Endodermal cell (in vitro differentiated cells): ENCODE measurements at places on chromosomes 16 and 17. TPM values are rescaled to one million over a fixed set of nuclear protein-coding genes. Genes with fewer than 3 reads are reported as not detected.
A peak's percentile ranks its signal among the peaks of the same experiment; 100 is the strongest.

Gene CACNG1
- not detected in 2 replicates for total RNA-seq

Gene GLIS2
- total RNA-seq = 12.9 to 19.0 TPM (median 13.2 TPM) in 3 replicates

- no peak for DNase-seq
Observed at GRCh38 chr16:27232061-27232900, 29.0 kb downstream of the KDM8 start.

GRCh38 chr16:1125471-1125870 is 27.4 kb upstream of the CACNA1H start:
- no peak for DNase-seq

GRCh38 chr17:43410557-43411368 is 12.0 kb downstream of the ARL4D start:
- DNase-seq = no peak

DNA sequence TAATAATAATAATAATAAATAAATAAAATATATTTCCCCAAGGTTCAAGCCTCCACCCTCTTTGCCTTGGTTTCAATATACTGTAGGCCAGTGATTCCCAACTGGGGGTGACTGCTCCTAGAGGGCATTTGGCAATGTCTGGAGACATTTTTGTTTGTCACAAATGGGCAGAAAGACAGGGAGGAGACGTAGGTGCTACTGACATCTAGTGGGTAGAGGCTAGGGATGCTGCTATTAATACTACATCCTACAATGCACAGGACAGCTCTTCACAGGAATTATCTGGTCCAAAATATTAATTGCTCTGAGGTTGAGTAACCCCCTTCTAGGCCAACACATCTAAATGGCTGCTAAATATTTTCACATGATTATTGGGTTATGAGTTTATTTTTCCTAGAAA is 12.8 kb upstream of the PRR14 start:
- peak; percentile 67 for DNase-seq

DNA sequence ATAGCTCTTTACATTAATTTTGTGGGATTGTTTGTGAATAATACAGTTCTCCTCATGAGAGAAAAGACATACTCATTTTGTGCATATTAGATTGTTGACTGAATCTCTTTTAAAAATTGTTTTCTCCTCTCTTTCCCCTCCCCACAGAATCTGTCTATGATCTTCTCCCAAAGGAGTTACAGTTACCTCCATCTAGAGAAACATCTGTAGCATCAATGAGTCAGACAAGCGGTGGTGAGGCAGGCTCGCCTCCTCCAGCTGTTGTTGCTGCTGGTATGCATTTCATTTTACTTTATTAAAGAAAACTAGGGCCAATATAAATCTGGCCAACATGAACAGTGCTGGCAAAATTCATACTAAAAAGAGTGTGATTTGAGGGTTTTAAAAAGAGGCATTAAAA is 60.5 kb downstream of the NFAT5 start:
- DNase-seq = no peak

DNA sequence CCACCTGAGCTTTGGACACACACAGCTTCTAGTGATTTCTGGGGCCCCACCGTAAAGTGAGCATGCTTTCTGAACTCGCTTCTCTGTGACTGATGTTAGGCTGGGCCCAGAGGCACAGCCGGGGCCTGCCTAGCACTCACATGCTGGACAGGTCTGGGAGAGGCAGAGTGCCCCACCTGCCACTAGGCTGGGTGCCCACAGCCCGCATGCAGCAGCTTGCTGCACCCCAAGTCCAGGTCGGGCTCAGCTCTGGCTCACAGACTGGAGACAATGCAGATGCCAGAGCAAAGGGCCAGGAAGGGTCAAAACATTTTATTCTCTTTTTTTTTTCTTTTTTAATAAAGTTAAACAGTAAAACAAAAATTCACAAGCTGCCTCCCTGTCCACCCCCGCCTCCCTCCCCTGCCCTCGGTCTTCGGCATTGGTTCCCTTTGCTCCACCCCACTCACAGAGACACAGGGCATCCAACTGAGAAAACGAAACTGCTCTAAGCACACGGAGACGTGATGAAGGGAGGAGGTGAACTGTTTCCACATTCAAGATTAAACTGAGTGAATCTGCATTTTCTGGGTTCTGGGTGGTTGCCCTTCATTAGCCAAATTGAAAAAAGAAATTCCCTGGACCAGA is 9.7 kb downstream of the CNP start:
- no peak for DNase-seq
